ENCODE measurements at places on chromosomes 11 and 22.

GRCh38 chr22:49950396-49950994, 10.1 kb upstream of the PIM3 start:
- DNase-seq: no peak

- DNase-seq: peak; percentile 9
Measured at GRCh38 chr22:25451480-25452114, 112.9 kb upstream of the GRK3 start.

DNA sequence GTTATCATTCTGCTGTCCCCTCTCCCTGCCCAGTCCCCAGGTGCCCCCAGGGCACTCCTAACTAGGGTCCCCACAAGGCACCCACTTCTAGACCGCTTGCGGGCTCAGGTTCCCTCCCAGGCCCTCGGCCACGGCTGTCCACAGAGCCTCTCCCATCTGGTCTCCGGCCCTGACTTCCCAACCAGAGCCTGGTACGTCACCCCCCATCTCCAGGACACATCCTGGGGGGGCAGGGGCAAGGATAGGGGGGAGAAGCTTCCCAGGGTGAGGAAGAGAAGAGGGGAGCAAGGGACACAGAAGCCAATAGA, 457 bp downstream of the SSTR3 start:
- no peak for DNase-seq

GRCh38 chr22:23547818-23548500, 32.1 kb downstream of the IGLL1 start:
- DNase-seq: no peak

DNA sequence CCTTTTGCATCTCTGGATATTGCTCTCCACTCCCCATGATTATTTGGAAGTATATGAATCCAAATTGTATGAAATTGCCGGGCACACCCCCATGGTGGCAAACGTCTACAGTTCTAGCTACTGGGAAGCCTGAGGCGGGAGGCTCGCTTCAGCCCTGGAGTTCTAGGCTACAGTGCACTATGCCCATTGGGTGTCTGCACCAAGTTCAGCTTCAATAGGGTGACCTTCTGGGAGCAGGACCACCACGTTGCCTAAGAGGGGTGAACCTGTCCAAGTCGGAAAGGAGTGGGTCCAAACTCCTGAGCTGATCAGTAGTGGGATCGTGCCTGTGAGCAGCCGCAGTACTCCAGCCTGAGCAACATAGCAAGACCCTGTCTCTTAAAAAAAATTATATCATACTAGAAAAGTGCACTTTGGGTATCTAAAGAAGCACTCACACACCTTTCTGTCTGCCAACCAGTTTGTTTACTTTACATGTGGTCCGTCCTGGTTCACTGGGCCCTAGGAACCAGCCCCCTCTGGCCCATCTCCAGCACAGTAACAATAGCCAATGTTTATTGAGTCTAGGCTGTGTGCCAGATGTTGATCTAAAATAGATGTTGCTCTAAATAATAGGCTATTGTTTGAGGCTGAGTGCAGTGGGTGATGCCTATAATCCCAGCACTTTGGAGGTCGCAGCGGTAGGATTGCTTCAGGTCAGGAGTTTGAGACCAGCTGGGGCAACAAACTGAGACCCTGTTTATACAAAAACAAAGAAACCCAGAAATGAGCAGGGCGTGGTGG, 16.4 kb upstream of the KAT5 start:
- DNase-seq: no peak

GRCh38 chr22:27311698-27312550, 489.6 kb downstream of the MN1 start:
- DNase-seq: peak; percentile 42

DNA sequence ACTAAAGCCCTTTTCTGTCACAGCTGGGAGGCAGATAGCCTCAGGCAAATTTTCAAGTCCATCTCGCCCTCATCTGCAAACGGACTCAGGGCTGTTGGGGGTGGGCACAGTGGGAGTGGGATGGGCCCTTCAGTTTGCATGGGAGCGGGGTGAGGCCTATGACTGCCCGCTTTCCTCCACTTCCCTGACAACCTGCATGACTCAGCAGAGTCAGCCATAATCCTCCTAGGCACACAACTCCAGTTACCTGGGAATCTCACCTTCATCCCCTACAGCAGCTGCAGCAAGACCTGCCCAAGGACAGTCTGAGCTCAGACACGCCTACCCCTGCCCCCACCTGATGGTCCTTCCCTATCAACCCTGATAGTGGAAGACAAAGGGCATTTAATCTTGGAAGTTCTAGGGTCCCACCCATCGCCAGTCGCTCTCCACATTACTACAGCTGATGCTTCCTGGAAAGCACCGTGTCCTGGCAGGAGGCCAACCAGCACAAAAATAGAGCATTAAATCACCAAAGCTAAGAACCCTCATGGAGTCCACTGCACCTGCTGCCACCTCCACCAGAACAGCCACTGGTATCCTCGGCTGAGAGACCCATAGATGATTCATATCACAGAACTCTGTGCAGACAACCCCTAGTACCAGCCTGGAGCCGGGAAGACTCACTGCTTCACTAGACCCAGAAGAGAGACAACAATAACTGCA, 319.3 kb downstream of the DCDC1 start:
- no peak for DNase-seq

GRCh38 chr22:33022231-33022630, 36.0 kb downstream of the SYN3 start:
- DNase-seq: no peak
